Smooth muscle cell of the pulmonary artery (primary cell): ENCODE measurements at places on chromosomes 12 and 14. TPM values are rescaled to one million over a fixed set of nuclear protein-coding genes. Genes with fewer than 3 reads are reported as not detected.

Gene ACSM4
- total RNA-seq, result not detected in 2 replicates

Gene FLRT2
- 7.9 and 29.4 TPM in 2 replicates for total RNA-seq

Gene PRR4
- total RNA-seq, result 0.73 and 1.2 TPM in 2 replicates

Gene CAPZA3
- not detected in 2 replicates for total RNA-seq

Gene TAS2R9
- not detected in 2 replicates for total RNA-seq

Gene NUAK1
- 15.6 and 31.4 TPM in 2 replicates for total RNA-seq

Gene MIP
- total RNA-seq, result 0.13 TPM in 1 of 2 replicates, not detected in the other

Gene OR6C3
- total RNA-seq, result not detected in 2 replicates
